ENCODE measurements at places on chromosomes 1 and 21.

- DNase-seq = no peak
Observed at GRCh38 chr21:41241341-41241740, 73.4 kb downstream of the BACE2 start.

DNA sequence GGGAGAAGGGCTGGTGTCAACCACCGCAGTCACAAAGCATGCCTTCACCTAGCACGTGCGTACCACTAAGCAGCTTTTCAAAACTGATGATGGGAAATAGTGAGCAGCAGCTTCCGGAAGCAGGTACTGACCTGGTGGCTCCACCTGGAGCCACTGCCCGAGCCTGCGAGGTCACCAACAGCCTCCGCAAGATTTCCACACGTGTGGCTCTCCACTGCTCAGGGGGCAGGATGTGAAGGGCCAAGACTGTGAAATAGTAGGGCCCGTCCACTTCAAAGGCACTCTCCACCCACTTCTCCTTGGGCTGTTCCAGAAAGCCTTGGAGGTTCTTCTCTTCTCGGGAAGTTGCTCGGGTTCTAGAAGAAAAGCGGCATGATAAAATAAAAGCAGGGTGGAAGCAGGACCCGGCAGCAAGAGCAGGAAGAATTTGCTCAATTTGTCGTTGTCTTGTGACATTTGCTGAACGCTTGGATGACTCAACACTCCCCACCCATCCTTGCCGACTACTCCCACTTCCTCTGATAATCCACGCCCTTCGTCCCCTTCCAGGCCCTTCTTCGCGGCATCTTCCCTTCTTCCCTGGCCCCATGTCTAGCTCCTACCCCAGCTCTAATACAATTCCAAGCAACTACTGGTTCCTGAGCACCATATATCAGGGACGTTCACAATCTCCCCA lies 124.9 kb upstream of the IFFO2 start:
- DNase-seq = no peak

GRCh38 chr1:107617456-107617855 lies 347.5 kb downstream of the VAV3 start:
- DNase-seq = no peak

DNA sequence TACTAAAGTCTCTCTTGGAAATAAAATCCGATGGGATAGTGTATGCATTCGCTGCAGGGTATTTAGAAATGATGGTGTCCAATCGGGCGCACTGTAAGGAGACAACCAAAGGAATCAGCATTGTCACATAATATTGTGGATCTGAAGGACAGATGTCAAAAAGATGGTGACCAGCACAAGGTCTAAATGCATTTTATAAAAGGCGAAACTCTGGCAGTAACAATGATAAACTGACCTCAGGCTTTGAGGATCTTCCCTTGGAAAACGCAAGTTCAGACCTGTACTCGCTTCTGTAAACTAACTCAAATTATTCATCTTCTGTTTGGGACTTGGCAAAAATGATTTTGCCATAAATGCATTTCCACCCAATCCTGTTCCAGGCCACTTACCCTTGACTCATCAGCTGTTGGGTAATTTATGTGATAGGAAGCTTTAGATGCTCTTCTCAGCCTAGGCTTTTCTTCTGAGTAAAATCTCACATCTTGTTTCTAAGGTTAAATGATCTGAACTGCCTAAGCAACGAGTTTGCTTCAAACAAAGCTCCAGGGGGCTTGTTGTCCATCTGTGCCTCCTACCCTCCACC lies 33.8 kb downstream of the STPG1 start:
- DNase-seq = no peak

DNA sequence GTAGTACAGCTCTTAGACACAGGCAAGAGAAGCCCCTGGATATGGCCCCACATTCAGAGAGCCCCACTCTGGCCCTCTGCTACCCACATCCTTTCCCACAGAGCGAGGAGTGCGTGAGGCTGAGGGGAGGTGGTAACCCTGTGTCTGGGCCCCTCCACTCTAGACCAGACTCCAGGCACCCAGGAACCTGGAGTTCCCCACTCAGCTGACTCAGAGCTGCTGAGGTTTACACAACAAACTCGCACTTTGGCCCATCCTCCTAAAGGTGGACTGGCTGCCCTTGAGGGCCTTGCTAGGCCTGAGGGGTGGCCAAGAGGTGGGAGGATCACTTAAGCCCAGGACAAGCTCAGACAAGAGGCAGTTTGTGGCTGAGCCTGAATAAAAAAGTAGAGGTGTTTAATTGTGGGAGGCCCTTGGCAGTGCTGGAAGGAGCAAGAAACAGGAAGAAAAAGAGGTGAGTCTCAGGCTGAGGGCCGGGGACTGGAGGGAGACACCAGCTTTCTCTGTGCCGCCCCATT lies 10.7 kb downstream of the MR1 start:
- no peak for DNase-seq

DNA sequence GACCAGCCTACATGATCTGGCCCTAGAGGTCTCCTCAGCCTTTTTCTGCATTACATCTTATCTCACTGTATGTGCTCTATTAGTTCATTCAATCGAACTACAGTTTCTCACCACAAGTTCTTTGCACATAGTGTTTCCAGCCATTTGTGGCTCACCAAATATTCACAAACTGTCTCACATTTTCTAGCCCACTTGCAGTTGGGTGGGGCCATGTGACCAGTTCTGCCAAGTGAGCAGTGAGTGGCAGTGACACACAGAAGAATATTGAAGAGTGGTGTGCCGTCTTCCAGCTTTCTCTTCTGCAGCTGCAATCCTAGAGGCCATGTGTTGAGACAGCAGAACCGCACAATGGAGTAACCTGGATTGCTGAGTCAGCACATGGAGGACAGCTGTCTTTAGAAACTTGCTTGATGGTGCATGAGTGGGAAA lies 103.2 kb upstream of the ZNF644 start:
- DNase-seq = no peak

DNA sequence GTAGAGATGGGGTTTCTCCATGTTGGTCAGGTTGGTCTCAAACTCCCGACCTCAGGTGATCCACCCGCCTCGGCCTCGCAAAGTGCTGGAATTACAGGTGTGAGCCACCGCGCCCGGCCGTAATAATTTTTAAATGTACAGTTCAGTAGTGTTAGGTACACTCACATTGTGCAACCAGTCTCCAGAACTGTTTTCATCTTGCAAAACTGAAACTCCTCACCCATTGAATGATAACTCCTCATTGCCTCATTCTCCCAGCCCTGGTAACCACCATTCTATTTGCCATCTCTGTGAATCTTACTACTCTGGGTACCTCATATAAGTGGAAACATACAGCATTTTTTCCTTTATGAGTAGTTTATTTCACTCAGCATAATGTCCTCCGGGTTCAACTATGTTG lies 3.4 kb downstream of the NLRP3 start:
- no peak for DNase-seq

GRCh38 chr1:116886291-116886878 lies 23.3 kb upstream of the PTGFRN start:
- no peak for DNase-seq

- DNase-seq = no peak
Observed at GRCh38 chr1:39214998-39215873, 10.7 kb downstream of the MACF1 start.

- no peak for DNase-seq
Observed at GRCh38 chr1:9245661-9246060, 11.1 kb downstream of the H6PD start.

- DNase-seq = no peak
Observed at GRCh38 chr1:204089044-204089751, 16.3 kb downstream of the SOX13 start.

- no peak for DNase-seq
Observed at GRCh38 chr1:167447521-167448136, 70.7 kb downstream of the CD247 start.

DNA sequence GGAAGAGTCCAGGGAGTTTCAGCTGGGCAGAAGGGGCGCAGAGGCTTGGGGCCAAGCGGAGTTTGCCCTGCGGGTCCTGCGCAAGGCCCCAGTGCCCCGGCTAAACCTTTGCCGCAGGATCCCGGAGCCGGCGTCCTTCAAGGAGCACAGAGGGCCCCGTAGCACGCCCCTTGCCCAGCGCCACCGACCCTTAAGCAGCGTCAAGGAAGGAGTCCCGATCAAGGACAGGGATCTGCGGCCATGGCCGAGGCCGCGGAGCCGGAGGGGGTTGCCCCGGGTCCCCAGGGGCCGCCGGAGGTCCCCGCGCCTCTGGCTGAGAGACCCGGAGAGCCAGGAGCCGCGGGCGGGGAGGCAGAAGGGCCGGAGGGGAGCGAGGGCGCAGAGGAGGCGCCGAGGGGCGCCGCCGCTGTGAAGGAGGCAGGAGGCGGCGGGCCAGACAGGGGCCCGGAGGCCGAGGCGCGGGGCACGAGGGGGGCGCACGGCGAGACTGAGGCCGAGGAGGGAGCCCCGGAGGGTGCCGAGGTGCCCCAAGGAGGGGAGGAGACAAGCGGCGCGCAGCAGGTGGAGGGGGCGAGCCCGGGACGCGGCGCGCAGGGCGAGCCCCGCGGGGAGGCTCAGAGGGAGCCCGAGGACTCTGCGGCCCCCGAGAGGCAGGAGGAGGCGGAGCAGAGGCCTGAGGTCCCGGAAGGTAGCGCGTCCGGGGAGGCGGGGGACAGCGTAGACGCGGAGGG lies 520 bp downstream of the CLIC6 start:
- DNase-seq = peak; percentile 27

- no peak for DNase-seq
Observed at GRCh38 chr1:208278638-208279037, 34.5 kb upstream of the PLXNA2 start.

DNA sequence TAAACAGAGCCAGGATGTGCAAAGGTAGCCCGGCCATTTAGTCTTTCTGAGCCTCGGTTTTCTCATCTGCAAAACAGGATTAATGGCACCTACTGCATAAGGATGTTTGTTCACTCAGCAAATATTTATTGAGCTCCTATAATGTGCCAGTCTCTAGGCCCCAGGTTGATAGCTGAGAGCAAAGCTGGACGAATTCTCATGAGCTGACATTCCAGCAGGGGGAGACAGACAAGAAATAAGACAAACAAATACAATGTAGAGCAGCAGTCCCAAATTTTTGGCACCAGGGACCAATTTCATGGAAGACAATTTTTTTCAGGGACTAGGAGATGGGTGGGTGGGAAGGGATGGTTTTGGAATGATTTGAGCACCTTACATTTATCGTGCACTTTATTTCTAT lies 74.3 kb upstream of the PAX7 start:
- peak; percentile 26 for DNase-seq

GRCh38 chr1:8625491-8625890 lies 191.9 kb downstream of the RERE start:
- DNase-seq = no peak

- peak; percentile 86 for DNase-seq
Observed at GRCh38 chr21:43646550-43647260, 12.6 kb downstream of the HSF2BP start.

- DNase-seq = peak; percentile 27
Observed at GRCh38 chr1:161119092-161119903, 1.4 kb downstream of the NIT1 start.

GRCh38 chr1:168007691-168008090 lies 70.8 kb upstream of the MPC2 start:
- no peak for DNase-seq

DNA sequence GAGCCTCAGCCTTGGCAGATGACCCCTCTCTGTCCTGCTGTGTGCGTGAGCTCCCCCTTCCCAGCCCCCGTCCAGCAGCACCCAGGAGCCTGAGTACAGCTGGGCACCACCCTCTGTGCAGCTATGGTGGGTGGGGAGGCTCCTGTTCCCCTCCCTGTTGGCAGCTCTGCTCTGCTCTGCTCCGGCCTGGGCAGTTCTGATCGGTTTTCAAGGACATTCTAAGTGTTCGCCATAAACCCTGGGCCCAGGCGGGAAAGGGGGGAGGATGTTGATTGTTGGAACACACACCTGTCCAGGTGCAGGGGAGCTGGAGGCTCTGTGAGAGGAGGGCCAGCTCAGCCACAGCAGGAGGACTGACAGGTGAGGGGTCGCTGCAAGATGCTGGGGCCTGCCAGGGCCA lies at the start of gene CLCNKB:
CLCNKB (plus strand) TSS at position 262 of the 400 bp plus-strand sequence. CDS start 711 bp downstream, outside the sequence.
- DNase-seq = no peak

DNA sequence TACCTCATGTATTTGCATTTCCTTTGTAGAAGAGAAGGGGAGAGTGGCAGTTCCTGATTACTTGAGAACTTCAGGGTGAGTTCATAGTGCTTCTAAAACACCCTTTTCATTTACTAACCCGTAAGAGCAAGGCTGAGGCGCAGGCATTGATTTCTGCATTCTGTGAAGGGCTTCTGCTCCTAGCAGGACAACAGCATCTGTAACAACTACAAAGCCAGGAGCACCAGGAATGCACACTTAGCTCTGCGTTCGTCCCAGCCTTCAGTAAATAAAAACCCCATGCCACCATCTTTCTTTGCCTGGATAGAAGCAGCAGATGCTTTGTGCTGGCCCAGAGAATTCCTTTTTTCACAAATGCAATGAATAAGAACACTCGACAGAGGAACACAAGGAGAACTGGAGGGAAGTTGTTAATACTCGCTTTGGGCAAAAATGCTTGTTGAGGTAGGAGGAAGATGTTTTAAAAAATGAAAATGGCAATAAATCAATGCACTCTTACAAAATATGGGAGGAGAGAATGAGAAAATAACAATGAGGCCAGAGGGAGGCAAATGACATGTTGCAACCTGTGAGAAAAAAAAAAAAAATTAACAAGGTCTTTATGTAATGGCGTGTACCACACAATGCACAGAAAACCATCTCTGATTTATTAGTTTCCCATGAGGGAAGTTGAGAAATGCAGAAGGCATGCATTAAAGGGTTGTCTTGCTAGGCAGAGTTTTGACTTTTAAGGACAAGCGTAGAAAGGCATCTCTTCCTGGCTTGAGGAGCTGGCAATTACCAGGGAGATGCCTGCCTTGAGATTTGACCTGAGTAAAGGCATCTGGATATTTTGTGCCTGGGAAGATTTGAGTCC lies 418.8 kb downstream of the DISC1 start:
- no peak for DNase-seq

GRCh38 chr1:115469703-115470476 lies 131.8 kb upstream of the NGF start:
- DNase-seq = peak; percentile 65

DNA sequence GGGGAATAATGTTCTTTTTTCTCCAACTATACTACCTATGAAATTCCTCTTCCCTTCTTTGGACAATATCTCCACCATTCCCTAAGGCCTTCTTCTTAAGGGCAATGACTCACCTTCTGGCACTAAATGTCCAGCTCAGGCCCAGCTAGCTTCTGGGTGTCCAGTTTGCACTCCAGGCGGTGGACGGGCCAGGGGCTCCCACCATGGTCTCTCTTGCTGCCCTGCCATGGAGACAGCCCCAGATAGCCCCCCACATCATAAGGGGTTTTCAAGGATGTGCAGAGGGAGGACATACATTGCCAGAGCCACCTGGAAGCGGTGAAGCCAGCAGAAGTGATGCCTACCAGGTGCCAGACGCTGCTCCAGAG lies 43.8 kb downstream of the C1orf198 start:
- no peak for DNase-seq

GRCh38 chr1:207828485-207829158 lies 76.8 kb downstream of the CD46 start:
- DNase-seq = peak; percentile 79

DNA sequence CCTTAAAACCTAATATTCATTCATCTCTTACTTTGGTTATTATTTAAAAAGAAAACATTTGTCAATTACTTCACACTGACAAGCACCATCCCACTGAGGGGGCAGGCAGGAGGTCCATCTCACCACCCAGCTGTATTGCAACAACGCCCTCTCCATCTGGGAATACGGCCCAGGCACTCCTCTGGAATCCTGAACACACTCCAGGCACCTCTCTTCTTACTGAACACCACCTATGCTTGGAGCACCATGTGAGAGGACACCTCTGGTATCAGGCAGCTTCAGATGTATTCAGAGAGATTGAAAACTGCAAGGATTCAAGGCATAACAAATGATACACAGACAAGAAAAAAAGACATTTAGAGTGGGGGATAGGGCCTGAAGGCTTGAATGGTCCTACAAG lies 147.1 kb downstream of the CACNA1E start:
- no peak for DNase-seq

- no peak for DNase-seq
Observed at GRCh38 chr1:197807739-197808453, 32.6 kb upstream of the DENND1B start.

All from endothelial cell (in vitro differentiated cells).